ENCODE measurements at places on chromosomes 6 and 20. TPM values are rescaled to one million over a fixed set of nuclear protein-coding genes. Genes with fewer than 3 reads are reported as not detected.

Gene ELOVL2
- total RNA-seq: not detected

Gene CLDN20
- not detected for total RNA-seq

Gene IPCEF1
- total RNA-seq: not detected

Gene LST1
- total RNA-seq: not detected

Gene KIF6
- 1.3 TPM for total RNA-seq

Gene ENPP4
- 2.6 TPM for total RNA-seq

Gene YTHDF1
- 11.9 TPM for total RNA-seq

Gene PNLDC1
- total RNA-seq: 0.23 TPM

Gene TMEM74B
- not detected for total RNA-seq

Gene RAB44
- not detected for total RNA-seq

Gene TNFRSF6B
- 7.8 TPM for total RNA-seq

Gene HAO1
- total RNA-seq: not detected

Gene DACT2
- total RNA-seq: 0.82 TPM

Gene SRMS
- total RNA-seq: not detected

Gene FOXP4
- total RNA-seq: 1.9 TPM
